CD8-positive, alpha-beta T cell (primary cell): ENCODE measurements at places on chromosomes 7 and 10.

DNA sequence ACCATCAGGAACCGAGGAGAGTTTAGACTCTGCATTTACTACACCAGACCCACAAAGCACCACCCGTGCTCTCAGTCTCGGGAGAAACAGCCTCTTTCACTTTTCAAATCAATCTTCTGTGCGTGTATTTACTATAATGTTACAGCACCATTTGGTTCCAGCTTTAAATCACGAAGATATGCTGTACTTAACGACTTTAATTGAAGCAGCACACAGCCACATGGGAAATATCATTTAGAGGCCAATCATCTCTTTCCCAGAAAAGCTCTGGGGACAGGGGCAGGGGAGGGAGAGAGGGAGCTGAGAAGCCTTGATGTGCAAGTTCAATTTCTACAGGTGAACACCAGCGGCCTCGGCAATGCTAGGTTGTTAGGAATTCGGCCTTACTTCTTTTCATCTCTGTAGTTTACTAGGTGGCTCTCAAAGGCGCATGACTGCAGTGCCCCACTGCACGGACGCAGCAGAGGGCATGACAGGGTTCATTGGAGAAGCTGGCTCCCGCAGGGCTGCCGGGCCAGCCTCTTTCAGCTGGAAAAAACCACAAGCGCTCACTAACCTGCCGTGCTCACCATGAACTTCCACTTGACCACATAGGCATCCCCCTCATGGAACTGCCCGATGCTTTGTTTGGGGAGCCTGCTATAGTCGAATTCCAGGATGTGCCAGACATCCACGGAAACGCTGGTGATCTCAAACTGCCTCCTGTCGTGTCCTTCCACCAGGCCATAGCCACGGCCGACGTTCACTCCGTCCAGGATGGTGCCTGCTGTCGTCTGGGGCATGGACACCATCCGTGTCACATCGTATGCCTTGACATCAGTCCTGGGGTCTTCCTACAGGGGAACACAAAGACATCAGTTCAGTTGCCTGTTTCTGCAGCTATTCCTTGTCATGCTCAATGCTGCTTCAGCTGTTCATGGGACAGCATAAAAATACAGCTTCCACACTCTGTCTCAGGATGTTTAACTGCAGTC lies 154.5 kb downstream of the SVIL start:
- no peak for DNase-seq

DNA sequence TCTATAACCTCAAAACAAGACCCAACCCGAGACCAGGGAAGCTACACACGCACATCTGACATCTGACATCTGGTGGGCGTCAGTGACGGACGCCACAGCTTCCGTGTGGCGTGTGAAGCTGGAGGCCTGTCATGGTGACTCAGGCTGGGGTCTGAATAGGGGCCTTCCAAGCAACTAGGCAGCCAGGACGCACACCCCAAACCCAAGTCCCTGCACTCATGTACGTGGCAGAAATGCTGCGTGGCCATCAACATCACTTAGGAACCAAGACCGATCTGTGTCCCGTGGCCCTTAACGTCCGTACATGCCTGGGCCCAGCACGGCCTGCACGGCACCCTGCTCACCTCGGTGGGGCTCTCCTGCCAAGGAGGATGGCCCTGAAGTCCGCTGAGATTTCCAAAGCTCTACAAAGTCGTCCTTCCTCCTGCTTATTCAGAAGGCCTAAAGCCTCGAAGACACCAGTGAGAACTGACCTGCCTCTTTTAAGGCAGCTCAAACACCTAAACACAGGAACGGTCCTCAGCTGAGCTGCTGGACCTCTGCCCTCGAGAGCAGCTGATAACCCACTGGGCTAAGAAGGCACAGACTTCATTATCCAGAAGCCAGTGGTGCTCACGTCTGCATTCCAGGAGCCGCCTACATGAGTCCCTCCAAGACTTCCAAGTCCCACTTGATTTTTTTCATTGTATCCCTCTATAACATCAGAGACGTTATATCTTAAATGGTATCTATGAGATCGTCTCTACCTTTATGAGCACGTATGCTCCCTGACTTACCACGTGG lies 82.5 kb downstream of the DIP2C start:
- DNase-seq: no peak

GRCh38 chr10:24242562-24242961 lies 33.6 kb downstream of the KIAA1217 start:
- no peak for DNase-seq

DNA sequence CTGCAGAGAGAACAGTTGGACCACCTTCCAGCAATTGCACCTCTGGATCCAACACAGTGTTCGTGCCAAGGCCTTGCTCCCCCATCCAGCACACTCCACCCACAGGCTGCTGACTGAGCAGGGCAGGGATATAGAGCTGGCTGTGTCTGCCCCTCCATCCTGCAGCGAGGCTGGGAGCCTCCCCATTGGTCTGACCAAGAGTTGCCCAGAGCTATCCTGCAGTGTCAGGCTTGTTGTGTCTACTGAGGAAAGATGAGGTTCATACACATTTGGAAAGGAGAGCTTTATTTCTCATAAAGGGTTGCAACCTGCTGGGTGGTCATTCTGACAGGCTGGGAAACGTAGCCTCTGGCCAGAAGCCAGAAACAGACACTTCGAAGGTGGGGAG lies 27.1 kb downstream of the PRF1 start:
- DNase-seq: no peak

GRCh38 chr7:25391961-25392587 lies 163.8 kb upstream of the NPVF start:
- DNase-seq: no peak

DNA sequence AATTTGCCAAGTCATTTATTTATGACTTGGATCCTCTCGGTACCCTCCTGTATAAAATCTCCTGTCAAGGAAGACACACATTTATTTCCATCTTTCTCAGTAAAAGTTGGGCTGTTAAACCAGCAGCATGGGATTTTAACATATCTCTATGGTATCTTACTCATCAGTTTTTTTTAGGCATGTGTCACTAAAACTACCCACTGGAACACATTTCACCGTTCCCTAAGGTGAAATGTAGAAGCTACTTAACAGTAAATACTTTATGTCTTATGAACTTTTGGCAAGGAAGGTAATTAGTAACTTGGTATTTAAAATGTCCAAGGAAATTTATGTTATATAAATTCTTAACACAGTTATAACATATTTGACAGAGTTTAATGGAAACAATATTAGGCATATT lies 152.5 kb upstream of the HDAC9 start:
- DNase-seq: no peak

GRCh38 chr7:94297397-94297838 lies 97.3 kb upstream of the COL1A2 start:
- DNase-seq: no peak

- DNase-seq: no peak
Observed at GRCh38 chr7:130485734-130486113, 6.2 kb upstream of the MEST start.

DNA sequence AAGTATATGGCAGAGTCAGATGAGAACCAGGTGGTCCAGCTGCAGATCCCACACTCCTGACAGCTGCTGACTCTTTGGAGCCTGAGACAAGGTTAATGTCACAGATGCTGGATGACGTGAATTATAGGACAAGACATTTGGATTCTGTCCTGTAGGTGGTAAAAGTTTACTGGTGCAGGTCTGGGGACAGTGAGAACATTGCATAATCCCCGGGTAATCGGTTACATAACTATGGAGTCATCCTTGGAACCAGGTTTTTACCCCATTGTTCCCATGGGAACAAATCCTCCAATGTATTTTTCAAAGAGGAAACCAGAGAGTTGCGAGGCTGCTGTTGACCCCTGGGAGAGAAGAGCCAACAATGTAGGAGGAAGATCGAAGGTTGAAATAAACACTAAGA lies 27.5 kb upstream of the ZCCHC24 start:
- DNase-seq: no peak

DNA sequence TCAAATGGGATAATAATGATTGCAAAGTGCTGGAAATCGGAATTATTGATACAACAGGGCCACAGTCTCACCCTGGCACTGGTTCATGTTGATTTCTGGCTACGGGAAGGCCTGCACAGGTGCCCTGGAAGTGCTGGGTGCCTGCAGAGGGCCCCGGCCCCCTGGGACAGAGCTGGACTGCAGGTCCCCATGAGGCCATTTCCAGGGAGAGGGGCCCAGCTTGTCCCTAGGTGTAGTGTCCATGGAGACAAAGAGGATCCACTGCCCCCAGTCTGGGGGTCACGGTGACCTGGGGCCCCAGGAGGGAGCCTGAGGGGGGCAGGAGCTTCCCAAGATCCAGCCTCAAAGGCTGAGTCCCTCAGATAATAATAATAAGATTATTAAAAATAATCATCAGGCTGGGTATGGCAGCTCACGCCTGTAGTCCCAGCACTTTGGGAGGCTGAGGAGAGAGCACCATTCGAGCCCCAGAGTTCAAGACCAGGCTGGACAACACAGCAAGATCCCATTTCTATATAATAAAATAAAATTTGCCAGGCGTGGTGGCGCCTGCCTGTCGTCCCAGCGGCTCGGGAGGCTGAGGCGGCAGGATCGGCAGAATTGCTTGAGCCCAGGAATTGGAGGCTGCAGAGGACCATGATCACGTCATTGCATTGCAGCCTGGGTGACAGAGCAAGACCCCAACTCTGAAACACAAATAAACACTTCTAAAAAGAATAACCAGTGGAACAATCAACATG lies 98.1 kb downstream of the MICALL2 start:
- no peak for DNase-seq

GRCh38 chr7:65225422-65226006 lies 148.1 kb upstream of the ZNF92 start:
- DNase-seq: no peak
